ENCODE measurements at places on chromosomes 13 and 19.

DNA sequence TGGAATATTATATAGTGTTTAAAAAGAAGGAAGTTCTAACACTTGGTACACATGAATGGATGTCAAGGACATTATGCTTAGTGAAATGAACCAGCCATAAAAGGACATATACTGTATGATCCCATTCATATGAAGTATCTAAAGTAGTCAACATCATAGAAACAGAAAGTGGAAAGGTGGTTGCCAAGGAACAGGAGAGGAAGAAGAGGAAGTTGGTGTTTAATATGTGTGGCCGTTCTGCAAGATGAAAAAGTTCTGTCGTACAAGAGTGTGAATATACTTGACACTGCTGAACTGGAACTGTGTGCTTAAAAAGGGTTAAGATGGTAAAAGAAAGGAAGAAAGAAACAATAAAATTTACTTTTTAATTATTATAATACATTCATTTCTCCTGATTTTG, 33.1 kb upstream of the C1QTNF9 start:
- no peak for DNase-seq

DNA sequence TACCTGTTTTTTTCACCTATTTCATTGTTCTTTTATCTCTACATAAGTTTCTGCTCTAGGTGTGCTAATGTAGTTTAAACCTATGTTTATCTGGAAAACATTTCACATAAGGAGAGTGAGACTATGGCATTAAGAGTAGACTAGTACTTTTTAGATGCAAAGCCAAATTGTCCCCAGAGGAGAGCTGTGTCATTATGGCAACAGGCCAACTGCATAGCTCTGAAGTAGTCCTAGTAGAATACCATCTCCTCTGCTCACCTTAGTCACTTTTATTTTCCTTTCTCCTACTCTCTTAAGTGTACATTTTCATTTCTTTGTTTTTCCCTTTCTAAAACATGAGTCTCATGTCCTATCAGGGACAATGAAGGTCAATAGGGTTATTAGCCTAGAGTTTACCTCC, 123.1 kb downstream of the ITGBL1 start:
- no peak for DNase-seq

DNA sequence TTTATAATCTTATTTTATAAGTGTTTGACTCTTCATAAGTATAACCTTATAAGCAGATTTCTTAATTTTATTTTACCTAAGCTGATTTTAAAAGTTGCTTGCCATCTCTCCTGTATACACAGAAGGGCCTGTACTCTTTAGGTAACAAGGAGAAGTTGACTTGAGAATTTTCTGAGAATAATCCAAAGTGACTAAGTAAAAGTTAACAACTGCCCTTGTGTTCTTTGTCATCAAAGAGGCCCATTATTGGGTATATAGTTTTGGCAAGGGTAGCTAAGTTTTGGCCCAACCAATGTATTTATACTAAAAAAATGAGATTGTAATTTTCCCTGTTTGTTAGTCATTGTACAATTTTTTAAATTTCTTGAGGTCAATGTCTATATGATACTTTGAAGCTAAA, 3.2 kb downstream of the LCP1 start:
- no peak for DNase-seq

- DNase-seq: no peak
Measured at GRCh38 chr13:36369268-36370107, 23.3 kb upstream of the SPART start.

DNA sequence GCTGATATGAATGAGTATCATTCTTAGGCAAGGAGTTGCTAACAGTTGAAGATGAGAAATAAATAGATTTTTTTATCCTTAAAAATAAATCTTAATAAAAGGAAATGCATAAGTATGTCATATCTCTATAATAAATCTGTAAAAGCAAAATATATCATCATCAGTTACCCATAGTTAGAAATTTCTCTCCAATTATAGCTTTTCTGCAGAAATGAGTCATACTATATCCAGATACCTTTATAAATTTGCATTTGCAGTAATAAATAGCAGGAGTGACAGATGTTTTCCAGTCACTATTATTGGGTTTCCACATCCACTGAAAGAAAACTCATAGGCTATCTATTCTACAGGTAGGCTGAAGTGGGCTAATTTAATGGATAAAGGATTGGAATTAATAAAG, 829.8 kb downstream of the PCDH9 start:
- DNase-seq: no peak

- DNase-seq: no peak
Measured at GRCh38 chr19:29268103-29268502, 55.2 kb upstream of the UQCRFS1 start.

GRCh38 chr19:5369962-5370367, 29.4 kb upstream of the PTPRS start:
- DNase-seq: peak; percentile 45

DNA sequence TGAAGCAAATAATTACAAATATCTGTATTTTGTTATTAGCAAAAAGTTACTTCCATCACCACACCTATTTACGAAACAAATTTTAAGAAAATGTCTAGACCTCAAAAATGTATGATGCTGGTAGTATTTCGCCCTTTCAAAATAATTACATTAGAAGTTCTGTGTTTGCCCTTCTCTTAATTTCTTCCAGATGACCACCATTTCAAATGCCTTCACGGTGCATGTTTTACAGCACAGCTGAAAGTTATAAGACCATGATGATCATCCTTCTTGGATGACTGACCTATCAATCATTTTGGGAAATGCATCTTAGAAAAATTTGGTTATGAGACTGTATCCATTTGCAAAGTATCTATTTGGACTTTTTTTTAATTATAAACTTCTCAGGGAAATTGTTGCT, 390.8 kb downstream of the SLITRK6 start:
- no peak for DNase-seq
